Suprapubic skin (tissue), 4 donors: ENCODE measurements at places on chromosomes 3 and 15.

GRCh38 chr3:45499529-45499928, 95.0 kb upstream of the LIMD1 start:
- no peak for DNase-seq

GRCh38 chr3:113658107-113658506, 38.3 kb downstream of the USF3 start:
- DNase-seq: no peak

GRCh38 chr3:125646581-125646980, 51.3 kb upstream of the OSBPL11 start:
- no peak for DNase-seq

DNA sequence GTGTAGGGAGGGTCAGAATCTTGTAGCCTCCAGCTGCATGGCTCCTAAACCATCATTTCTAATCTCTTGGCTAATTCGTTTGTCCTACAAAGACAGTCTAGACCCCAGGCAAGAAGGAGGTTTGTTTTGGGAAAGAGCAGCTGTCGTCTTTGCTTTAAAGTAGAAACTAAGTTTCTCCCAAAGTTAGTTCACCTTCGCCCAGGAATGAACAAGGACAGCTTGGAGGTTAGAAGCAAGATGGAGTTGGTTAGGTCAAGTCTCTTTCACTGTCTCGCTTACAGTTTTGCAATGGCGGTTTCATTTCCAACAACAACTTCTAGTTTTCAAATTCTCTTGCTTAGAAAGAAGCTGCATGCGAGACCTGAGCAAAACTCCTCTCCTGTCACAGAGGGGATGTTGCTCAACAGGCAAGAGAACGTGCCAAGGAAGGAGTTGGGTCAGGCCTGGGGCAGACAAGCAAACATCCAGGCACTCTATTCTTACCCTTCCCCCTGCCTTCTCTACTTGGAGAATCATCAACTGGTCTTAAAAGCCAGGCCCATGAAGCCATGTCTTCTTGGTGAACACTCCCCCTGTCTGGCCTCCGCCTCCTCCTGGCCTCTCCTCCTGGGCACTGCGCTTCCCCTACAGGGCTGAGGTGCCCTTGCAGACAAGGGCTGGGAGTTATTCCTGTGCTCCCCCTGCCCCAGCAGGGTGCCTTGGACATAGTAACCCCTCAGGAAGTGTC, 57.6 kb downstream of the TMEM44 start:
- DNase-seq: no peak

GRCh38 chr15:31977812-31978661, 52.3 kb upstream of the CHRNA7 start:
- DNase-seq: no peak

DNA sequence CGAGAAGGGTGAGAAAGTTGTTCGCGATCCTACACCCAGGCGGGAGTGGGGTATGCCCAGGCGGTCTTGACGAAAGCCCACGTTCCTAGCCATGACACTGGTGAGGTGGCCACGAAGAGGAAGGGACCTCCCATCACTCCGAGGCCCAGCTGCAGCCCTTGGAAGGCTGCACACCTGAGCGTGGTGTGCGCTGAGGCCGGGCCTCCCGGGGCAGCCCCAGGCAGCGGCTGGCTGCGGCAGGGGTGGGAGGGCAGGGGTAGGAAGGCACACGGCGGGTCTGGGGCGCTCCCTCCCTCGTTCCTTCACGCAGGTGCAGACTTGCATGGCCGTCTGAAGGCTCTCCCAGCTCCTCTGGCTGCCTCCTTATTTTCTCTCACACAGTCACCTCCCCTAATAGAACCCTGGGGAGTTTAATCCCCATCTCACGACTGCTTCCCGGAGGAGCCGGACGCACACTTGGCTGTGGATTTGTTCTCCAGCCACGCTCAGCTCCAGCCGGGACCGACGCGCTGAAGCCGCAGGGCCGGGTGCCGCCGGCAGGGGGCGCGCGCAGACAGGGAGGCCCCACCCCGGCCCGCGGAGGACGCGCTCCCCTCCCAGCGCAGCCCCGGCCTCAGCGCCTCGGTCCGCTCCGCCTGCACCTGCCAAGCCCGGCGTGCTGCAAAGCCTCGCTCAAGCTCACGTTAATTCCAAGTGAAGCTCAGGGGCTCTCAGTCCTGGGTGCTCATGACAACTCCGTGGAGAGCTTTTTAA, 37.8 kb upstream of the MUC4 start:
- DNase-seq: no peak

DNA sequence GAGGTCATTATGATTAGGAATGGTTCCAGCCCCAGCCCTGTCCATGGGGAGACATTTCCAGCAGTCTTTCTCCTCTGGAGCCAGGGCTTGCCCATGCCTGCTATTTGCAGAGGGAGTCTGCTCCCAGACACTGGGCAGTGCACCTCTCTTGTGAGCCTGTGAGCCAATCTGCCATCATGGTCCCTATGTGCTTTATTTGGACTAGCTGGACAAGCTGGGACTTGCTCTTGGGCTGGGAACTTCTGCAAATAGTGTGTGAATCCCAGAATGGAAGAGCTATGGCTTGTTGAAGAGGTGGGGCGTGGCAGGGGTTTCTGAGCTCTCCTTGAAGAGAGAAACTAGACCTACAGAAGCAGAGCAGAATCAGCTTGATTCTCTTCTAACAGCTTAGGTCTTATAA, 53.7 kb upstream of the KY start:
- DNase-seq: no peak

DNA sequence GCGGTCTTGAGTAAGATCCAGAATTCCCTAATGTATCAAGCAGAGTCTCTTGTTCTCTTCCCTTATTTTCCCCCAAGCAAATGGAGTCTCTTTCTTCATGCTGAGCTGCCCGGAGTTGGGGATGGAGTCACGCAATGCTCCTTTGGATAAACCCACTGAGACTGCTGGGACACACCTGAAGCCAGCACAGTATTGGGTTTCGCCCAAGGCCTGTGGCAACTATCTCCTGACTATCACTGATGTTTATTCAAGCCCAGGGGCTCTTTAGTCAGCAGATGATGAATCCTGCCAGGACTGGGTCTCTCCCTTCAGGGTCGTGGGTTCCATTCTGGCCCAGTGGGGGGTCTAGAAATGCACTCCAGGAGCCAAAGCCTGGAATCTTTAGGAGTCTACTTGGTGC, 11.3 kb downstream of the USF3 start:
- no peak for DNase-seq

DNA sequence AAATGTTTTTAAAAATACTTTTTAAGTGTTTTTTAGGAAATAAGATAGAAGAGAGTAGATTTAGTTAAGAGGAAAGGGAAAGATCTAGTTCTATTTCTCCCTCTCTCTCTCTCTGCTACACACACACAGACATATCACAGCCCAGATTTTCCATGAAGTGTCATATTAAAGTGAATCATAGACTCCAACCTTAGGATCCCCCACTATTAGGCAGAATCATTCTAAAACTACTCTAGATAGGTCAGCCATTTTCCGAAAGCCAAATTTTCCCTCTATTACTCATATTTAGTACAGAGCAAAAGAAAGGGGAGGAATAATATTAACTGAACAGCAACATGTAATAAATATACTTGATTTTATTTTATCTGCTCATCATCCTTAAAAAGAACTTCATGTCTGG, 45.1 kb upstream of the RSL24D1 start:
- DNase-seq: no peak

DNA sequence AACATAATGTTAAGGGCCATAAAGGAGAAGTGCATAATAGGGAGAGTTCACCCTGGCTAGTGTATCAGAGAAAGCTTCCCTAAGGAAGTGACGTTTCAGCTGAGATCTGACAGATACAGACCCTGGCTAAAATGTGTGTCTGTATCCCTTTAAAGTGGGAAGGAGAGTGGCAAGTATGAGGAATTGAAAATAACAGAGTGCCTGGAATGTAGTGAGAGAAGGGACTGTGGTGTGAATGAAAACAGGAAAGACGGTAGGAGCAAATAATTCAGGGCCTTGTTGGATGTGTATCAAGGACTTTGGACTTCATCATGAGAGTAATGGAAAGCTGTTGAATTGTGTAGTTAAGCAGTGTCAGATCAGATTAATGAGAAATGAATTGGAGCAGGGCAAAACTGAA, 30.5 kb downstream of the NEO1 start:
- DNase-seq: no peak

DNA sequence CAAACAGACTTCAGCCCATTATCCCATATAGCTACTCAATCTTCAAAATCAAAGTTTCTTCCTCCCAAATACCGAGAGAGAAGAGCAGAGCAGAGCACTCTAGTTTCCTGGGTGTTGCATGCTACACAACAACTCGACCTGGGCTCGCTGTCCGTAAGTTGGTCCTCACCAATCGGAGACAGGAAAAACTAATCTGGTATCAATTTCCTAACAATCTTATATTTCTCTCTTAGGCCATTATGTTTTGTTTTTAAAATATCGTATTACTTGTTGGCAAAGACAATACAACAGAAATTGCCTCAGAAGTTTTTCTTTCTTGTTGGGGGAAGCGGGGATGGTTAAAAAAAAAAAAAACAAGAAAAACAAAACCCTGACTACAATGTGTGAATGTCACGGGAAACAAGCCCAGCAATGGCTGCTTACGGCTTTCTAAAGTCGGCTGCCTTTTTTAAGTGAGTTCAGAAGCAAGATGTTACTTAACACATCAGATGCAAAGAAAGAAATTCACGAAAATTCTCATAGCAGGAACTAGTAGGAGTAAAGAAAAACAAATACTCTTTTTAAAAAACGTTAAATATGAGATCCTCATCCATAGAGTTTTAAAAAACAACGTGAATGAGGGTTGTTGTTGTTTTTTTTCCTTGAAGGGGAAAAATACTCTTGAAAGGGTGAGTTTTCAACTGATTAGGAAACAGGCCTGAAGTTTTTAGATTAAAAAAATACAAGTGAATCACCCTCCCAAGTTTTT, 1.9 kb downstream of the VGLL4 start:
- no peak for DNase-seq

GRCh38 chr3:67418426-67419217, 235.8 kb downstream of the SUCLG2 start:
- no peak for DNase-seq

GRCh38 chr3:58591517-58592510, 14.6 kb upstream of the FAM107A start:
- DNase-seq: no peak

DNA sequence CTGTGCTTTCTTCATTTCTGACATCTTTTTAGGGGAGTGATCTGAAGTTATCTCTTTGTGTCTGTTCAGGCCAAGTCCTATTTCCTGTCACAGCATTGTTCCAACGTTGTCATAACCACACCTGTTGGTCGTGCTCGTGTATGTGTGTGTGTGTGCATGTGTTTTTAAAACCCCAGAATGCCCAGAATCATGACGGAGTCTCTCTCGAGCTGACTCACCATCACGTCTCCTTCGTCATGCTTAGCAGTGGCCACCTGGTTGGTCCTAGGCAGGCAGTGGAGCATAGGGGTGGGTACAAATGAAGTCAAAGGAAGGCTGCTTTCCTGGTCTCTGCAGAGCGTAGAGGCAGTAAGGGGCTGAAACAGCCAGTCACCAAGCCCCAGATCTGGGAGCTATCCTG, 126.8 kb upstream of the ABHD17C start:
- no peak for DNase-seq

DNA sequence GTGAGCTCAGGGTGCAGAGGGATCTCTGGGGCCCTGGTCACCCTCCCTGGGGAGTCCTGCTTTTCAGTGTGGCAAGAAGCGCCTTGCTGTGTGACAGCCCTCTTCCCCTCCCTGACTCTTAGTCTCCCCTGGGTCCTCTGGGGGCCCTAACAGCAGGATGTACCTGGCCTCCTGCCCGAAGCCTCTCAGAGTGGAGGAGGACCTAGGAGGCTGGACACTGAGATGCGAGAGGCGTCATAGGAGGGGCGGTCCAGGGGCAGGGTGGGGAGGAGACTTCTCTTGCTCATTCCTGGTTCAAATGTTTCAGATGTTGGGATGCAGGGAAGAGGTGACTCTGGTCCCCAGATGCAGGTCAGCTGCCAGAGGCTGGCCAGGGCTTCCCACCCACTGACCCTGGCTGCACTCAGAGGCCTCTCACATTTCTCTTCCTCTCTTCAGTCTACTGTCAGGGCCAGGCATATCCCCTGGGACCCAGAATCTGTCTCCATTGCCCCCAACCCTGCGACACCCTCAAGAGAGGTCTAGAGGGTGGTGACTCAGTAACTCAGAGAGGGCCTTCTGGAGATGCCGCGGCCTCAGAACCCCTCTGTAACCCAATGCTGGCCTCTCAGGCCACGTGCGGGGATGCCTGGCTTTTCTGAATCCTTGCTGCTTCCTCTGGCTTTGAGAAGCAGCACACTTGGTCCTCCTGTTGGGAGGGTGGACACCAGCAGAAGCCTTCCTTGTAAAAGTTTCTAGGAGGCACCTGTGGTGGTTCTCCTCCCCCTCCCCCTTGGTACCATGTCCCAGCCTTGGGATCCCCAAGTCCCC, 25.9 kb downstream of the SNX33 start:
- no peak for DNase-seq

GRCh38 chr3:160130071-160130470, 95.2 kb upstream of the C3orf80 start:
- DNase-seq: no peak

DNA sequence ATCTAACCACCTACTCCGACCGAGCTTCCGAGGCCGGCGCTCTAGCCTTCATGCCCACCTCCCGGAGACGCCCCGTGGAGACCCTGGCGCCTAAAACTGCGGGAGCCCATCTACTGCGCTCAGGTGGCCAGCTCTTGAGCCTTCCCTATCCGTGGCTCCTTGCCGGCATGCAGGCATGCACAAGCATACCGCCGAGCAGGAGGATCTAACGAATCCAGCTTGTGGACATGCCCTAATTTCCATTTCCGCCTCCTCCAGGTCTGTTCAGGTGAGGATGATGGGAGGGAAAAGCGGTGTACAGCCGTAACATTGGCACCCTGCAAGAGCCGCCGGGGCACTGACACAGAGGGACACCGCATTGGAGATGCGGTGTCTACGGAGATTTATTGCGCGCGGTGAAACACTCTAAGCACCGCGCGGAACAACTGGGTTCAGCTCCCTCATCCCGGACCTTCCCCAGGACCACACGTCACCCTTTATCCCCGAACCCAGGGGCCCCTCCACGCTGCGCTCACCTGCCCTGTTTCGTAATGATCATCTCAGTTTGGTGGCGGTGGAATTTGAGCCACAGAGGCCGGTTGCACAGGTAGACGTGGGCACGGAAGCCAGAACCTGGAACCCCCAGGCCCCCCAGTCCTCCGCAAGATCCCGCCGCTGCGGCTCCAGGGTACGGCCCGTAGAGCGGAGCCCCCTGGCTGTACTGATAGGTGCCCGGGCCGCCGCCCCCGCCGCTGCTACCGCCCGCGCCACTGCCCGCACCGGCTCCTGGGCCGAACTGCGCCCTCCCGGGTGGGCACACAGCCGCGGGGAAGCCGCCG, 1.0 kb downstream of the EOMES start:
- no peak for DNase-seq

DNA sequence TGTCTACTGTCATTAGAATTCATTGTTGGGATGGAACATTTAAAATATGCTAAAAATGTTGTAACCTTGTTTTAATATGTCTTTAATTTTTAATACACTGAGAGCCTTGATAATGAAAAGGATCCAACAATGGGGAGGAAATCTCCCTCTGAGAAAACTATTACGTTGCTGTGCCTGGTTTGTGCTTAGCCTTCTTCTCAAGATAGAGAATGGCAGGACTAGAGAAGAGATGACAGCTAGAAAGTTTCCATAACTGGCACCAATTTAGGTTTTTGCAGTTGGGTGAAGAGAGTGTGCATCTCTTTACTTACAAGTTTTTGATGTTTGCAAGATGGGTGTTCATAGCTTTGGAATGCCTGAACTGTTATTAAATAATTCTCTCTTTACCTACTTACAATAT, 42.6 kb upstream of the NANOGP8 start:
- no peak for DNase-seq
